ENCODE measurements at places on chromosomes 5 and 9.

GRCh38 chr5:68077349-68077894 is 138.1 kb upstream of the PIK3R1 start:
- DNase-seq = no peak

DNA sequence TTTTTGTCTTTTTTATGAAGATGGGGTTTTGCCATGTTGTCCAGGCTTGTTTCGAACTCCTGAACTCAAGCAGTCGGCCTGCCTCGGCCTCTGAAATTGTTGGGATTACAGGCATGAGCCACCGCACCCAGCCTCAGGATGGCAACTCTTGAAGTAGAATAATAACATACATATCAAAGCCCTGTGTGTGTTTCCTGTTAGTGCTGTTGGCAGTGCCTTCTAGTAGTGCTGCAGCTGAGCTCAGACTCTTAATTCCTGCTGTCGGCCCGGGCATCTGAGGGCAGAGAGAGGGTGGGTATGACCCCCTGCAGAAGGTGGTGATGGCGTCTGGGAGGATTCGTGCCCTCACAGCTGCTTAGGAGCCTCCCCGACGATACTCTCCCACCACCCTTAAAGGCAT is 227.2 kb downstream of the PDZD2 start:
- DNase-seq = no peak

GRCh38 chr9:136570916-136571315 is 25.1 kb upstream of the NOTCH1 start:
- DNase-seq = no peak

DNA sequence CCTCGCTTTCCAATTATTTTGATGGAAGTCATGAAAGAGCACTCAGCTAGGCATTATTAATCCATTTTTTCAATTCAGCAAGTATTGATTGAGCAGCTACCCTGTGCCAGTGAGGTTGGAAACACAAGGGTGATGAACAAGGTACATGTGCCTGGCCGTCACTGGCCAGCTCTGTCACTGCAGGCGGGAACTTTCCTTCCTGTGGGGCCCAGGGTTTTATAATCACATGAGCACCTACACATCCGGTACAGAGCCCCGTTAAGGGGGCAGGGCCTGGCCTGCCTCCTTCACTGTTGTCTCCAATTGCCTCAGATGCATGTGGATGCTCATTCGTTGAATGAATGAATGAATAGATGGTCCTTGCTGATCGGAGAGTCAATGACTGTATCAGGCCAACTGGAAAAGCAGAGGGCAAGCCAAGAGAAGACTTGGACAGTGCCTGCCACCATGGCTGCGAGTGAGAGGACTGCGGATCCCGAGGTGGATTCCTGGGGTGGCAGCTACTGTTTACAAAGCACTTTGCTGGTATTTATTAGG is 55.9 kb upstream of the KCNMB1 start:
- DNase-seq = no peak

GRCh38 chr5:66616520-66617225 is 20.5 kb downstream of the MAST4 start:
- DNase-seq = no peak

DNA sequence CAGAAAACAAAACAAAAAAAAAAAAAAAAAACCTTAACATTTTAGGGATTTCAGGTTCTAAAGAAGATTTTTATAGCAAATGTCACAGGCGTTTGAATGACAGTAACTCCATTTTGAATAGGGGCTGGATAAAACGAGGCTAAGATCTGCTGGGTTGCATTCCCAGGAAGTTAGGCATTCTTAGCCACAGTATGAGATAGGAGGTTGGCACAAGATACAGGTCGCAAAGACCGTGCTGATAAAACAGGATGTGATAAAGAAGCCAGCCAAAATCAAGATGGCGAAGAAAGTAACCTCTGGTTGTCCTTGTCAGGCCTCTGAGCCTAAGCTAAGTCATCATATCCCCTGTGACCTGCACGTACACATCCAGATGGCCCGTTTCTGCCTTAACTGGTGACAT is 425.6 kb upstream of the PTPRD start:
- no peak for DNase-seq

- no peak for DNase-seq
Observed at GRCh38 chr5:119288379-119289033, 67.3 kb upstream of the TNFAIP8 start.

All from AML-193 (cell line).